ENCODE measurements at places on chromosomes 6 and 20.

GRCh38 chr6:134402372-134402984 is 84.6 kb upstream of the SGK1 start:
- no peak for DNase-seq

GRCh38 chr6:149890629-149891045 is 7.3 kb downstream of the RAET1E start:
- no peak for DNase-seq

DNA sequence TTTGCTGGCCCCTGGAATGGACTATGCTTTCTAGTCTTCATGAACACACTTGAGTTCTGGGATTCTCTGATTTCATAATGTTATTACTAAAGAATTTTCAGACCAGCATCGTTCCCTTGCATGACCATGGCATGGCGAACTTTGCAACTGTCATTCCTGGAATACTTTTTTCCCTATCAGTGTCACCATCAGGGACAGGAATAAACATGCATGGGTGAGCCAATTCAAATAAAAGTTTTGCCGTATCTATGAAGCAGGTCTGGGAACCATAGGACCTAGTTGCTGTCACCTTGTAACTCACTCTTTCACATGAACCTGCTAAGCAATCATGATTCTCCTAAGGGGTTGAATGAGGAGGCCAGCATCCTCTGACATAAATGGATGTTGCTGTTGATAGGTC is 68.2 kb upstream of the AGPAT4 start:
- DNase-seq = no peak

- no peak for DNase-seq
These were observed 11.2 kb downstream of the LYRM4 start for GRCh38 chr6:5249451-5250122.

DNA sequence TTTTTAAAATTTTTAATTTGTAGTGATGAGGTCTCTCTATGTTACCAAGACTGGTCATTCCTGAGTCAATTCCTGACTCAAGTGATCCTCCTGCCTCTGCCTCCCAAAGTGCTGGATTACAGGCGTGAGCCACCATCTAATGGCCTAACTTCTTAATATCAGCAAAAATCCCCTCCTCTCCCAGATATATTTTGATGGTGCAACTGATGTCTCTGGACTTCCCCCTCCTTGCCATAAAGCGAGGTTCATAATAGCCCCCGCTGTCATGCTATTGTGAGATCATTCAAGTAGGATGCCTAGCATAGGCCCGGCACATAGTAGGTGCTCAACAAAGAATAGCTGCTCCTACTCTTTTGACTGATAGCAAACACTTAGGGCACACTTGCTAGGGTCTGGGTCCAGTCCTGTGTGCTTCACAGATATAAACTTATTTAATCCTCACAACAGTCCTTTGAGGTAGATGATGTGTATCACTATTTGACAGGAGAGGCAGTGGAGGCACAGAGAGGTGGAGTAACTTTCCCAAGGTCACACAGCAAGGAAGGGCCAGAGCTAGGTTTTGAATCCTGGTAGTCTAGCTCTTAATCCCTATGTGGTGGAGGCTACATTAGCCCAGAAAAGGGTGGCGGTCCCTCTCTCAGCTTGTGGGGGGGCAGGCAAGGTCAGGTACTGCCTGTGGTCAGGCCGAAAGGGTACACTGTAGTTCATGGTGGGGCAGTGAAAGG is 14.6 kb downstream of the SRC start:
- DNase-seq = no peak
